Right kidney (tissue), 9 donors: ENCODE measurements at places on chromosomes 2 and 18.

DNA sequence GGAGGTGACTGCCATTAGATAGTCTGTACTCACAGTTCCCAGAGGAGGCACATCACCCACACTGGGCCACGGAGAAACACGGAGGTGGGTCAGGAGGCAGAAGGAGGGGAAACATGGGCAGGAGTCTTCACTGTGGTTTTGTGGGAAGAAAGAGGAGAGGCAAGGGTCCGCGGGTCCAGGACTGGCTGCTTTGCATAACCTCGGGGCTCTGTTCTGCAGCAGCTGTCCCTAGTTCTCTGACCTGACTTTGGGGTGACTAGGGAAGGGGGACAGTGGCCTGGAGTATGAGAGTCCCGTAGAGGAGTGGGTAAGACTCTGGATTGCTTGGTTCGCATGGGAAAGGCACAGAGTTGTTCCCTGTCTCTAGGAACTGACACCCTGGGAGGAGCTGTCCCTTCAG lies 238.3 kb upstream of the RAB6C start:
- no peak for DNase-seq

DNA sequence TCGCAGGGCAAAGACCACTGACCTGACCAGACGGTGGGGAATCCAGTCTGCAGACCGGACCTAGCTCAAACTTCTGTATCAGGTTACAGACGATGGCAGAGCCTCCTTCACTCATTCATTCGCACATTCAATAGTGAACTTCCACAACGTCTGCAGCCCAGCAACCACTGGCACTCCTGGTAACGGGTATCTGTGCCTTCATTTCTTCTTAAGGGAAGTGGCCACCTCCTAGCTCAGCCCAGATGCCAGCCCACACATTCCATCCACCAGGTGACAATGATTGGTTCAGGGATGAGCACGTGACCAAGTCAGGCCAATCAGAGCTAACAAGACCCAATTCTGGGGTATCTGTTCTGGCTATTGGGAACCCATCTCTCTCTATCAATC lies 15.9 kb upstream of the ARMC9 start:
- no peak for DNase-seq

DNA sequence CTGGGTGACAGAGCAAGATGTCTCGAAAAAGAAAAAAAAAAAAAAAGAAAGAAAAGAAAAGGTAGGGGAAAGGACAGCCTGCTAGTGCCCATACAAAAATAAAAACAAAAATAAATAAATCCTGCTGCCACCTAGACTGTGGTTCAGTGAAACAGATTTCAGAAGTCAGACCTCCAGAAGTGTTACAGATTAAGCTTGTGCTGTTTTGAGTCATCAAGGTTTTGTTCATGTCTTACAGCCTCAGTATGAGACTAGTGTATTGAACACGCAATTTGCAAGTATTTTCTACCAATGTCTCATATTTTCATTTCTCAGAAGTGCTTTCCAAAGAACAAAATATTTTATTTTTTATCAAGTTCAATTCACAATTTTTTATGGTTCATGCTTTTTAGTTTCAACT lies 720.4 kb upstream of the GYPC start:
- no peak for DNase-seq

- DNase-seq = no peak
Observed at GRCh38 chr18:26809346-26809745, 56.2 kb downstream of the AQP4 start.

DNA sequence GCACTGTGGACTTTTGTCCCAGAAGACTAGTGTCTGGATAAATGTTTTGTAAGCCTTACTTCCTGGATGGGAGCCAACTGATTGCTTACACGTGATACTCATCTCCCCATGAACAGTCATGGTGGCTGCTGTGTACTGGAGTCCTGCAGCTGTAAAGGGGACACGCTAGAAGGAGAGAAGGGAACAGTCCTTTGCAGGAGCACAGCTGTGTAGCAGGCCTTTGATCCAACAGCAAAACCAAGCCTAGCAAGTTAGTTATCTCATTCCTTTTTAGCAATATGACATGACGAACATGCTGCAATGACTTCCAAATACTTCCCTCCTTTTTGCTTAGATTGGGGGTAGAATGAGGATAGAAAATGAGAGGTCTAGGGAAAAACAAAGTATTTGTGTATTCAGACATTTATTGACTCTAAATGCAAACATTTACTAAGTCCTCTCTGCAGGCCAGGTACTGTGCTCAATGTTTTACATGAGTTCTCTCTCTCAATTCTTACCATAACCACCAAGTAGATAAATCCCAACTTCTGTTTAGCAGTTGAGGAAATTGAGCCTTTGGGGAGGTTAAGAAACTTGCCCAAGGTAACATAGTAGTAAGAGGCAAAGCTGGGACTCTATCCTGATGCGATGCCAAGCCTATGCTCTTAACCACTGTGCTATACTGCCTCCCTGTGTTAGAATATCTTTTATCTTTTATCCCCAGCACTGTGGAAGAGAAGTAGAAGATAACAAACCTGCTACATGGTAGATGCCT lies 55.4 kb upstream of the CD28 start:
- no peak for DNase-seq

- DNase-seq = peak; percentile 5
Observed at GRCh38 chr2:135913727-135914365, 37.6 kb upstream of the MCM6 start.

DNA sequence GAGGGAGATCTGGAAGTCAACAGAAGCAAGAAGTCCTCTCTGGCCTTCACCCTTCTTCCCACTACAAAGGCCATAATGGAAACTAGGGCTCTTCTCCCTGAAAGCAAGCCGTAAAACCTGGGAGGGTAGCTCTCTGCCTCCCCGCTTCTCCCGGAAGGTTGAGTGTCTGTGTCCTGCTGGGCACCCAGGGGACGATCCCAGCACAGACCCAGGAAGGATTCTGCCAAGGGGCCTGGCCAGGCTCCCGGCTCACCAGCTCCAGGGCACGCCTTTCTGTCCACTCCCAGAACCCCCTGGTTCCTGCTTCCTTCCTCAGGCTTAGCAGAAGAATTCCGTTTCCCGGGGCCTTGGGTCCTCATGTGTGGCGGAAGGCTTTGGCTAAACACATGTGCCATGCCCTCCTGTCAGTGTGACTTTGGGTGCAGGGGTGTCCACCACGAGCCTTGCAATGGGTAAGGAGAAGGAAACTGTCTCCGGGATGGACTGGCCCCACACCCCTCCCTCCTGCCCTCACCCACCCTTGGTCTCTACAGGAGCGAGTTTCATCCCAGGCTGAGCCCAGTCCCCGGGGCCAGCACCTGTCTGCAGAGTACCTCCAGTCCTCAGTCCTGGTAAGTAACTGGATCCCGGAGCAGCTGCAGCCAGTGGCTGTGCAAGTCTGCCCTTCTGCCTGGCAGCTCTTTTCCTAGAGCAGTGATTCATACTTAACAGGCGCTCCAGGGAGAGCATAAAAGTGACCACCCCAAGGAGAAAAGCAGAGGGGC lies 135.8 kb downstream of the TPO start:
- no peak for DNase-seq

GRCh38 chr2:14587119-14587518 lies 45.4 kb upstream of the LRATD1 start:
- no peak for DNase-seq

- DNase-seq = no peak
Observed at GRCh38 chr2:241982706-241983570, 113.4 kb downstream of the RTP5 start.

DNA sequence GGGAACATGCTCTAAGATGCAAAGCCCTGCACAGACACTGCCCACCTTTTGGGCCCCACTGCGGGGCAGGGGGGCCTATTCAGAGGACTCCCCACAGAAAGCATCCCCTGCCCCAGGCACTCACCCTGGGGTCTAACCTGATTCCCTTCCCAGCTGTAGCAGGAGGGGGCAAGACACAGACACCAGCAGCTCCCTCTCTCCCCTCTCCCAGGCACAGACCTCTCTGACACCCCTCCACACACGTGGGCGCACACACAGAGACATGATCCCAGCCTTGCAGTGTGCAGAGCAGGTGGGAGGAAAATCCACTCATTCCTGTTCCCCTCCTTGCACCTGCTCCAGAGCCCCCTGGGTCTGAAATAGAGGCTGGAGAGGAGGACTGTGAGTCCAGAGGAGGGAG lies 10.7 kb downstream of the TNS1 start:
- no peak for DNase-seq
